ENCODE measurements at places on chromosomes 12 and 14.

DNA sequence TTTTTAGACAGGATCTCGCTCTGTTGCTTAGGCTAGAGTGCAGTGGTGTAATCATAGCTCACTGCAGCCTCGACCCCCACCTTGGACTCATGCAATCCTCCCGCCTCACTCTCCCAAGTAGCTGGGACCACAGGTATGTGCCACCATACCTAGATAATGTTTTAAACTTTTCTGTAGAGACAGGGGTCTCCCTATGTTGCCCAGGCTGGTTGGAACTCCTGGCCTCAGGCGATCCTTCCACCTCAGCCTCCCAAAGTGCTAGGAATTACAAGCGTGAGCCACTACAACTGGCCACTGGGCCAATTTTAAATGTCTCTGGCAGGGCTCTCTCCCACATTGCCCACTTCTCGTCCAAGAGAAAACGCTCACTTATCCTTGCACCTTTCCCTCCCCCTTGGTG lies 66.5 kb upstream of the DACT1 start:
- DNase-seq = no peak

DNA sequence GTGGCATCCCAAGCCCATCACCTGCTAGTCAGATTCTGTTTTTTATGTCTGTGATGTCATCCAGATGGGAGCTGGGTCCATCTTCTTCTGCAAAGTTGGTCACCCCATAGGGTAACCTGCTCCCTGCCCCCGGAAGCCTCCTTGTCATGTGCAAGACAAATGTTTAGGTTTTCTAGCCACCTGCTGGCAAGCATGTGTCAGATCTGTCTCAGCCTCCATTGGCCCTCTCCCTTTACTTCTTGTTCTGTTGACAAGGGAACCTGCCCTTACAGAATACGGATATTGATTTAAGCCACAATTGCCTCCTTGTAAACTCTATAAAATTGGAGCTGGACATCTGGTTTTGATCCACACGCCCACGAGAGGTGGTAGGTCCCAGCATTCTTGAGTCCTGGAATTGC lies 7.5 kb downstream of the NTF3 start:
- no peak for DNase-seq

GRCh38 chr12:122062832-122063693 lies 15.5 kb upstream of the MLXIP start:
- no peak for DNase-seq

DNA sequence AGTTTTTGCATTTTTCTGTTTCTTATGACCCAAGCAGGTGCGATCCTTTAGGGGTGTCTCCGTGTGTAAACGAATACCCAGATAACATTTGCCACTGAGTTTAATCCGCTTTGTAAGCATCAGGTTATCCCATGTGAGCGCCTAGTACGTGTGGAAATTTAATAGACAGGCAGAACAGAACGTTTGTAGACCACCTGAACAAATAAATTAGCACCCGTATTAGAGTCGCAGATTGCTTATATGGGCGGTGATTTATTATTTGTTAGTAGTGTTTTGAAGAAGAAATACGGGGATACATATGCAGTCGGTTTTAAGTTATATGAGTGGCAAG lies 325 bp downstream of the C12orf60 start:
- no peak for DNase-seq

DNA sequence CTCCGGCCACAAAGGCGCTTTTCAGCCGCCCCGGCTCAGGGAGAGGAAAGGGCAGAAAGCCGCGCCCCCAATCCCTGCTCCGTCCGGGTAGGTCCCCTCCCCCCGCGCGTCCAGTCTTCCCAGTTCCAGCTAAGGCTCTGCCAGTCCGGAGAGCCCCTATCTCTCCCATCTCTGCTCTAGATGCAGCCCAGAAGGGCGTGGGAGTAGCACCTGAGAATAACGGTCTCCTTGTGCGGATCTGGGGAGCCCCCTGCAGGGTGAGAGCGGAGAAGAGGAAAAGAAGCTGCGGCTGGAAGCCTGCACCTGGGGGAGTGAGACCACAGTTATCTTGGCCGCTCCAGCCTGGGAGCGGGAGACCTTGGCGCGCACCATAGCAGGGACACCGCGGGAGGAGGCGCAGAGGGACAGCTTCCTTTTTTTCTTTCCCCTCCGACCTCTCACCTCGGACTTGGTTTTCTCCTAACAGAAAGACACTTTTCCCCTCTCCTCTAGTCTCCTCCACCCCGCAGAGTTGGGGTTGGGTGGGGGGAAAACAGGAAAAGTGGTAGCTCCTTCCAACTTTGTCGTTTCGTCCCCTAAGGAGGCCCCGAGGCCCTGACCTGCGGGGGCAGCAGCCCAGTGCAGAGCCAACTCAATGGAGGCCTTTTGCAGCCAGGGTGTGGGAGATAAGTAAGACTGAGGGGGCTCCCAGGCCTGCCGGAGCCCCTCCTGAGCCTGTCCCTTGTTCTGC lies 2.4 kb downstream of the DHH start:
- DNase-seq = peak; percentile 71

GRCh38 chr12:92062539-92063493 lies 82.8 kb downstream of the BTG1 start:
- DNase-seq = no peak

DNA sequence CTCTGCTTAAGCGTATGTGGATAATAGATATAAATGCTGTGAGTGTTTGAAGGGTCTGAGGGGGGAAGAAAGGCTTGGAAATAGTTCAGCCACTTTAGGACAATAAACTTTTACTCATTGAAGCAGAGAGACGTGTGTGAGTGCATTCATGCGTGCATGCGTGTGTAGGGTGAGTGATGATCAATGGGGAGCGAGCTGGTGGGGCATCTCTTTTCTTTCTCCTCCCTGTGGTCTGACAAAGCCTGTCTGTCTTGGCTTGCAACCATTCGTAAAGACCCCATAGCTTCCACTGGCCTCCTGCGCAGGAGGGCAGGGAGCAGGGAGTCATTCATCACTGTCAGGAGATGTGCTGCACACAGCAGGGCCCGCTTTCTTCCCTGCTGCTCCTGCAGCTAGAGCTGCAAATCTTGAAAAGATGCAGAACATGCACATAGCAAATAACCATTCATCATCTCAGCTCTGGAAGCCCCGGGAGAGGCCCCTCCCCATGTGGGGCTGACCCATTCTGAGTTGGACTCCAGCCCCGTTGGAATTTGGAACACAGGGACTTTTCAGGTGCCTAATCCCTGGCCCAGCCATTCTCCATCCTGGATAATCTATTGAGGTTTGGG lies 223.2 kb downstream of the PPM1H start:
- DNase-seq = no peak

- DNase-seq = no peak
These were observed 30.4 kb upstream of the GZMB start for GRCh38 chr14:24664366-24664765.

GRCh38 chr14:39265806-39266524 lies 32.2 kb downstream of the MIA2 start:
- no peak for DNase-seq

- no peak for DNase-seq
These were observed 37.9 kb downstream of the B4GALNT3 start for GRCh38 chr12:497501-498160.

GRCh38 chr12:32901553-32901952 lies 5.0 kb upstream of the PKP2 start:
- no peak for DNase-seq

DNA sequence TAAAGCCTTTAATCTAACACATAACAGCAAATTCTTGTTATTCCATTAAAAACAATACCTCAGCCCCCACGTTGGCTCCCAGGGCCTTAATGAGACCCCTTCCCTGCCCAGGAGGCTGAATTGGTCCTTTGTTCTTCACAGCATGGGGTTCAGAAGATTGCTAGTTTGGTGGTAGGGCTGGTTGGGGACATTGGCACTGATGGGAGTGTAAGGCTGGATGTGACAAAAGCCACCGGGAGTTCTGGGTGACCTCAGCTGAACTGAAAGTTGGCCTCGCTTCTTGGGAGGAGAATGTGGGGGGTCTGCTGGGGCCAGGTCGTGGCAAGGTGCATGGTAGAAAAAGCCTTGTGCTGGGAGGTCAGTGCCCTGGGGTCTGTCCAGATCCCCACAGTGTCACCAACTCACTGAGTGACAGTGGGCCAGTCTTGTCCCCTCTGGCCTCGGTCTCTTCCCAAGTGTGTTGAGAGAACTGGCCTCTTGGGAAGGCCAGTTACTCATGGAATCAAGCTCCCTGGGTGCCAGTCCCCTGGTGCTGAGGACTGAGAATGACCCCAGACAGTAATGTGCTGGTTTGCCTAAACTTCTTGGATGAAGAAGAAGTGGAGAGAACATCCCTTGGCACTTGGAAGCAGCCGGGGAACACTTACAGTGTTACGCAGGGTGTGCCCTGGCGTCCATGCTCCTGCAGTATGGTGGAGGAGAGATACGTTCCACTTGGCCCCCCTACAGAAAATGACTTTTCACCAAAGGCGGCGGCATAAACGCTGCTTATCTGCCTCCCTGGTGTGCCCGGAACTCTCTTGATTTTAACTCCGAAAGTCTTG lies 283.7 kb upstream of the RTL1 start:
- DNase-seq = no peak

DNA sequence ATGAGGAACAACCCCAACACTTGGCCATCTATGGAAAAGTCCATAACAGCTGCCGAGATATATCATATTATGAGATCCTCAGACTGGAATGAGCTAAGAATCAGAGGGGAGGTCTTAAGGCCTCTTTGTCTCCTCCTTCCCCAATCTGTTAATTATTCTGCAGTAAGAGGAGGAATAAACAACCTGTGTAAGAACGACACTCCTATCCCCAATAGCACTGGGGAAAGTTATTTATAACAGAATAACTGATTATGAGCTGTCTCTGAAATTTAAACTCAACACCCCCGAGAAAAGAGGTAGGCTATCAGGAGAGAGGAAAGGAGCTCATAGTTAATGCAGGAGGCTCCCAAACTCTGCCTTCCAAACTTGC lies 68.0 kb downstream of the NIN start:
- no peak for DNase-seq

GRCh38 chr14:24277606-24278321 lies 6.4 kb upstream of the RABGGTA start:
- DNase-seq = no peak

DNA sequence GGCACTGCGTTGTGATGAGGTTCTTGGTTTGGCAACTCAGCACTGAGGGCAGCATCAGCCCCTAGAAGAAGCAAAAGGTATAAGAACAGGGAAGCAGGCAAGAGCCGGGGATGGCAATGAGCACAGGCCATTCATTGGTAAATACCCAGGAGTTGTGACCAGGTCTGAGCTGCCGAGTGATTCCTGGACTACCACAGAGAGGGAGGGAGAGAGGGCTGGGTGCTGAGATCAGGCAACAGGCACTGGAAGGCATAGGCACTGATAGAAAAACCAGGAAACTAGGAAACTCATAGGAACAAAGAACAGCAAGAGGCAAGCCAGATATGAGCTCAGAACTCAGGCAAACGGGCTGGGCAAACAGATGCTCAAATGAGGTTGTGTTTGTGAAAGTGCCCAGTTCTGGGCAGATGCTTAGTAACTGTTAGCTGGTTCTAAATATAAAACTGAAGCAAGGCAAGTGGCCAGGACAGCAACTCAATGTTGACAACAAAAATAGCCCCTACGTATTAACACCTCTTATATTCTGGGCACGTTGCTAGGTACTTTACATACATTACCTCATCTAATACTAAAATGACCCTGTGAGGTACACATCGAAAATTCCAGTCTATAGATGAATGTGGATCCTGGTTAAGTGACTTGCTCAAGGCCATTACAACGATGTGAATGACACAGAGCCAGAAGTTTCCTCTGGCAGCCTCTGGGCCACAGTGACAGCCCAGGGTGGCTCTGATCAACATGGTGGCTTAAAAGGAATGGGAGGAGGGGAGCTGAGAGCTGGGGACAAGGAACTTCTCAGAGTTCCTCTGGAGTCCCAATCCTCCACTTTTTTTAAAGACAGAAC lies 121.1 kb downstream of the PRMT8 start:
- no peak for DNase-seq

- DNase-seq = no peak
These were observed 9.6 kb upstream of the FLVCR2 start for GRCh38 chr14:75568791-75569190.

GRCh38 chr12:70059373-70059772 lies 183.9 kb upstream of the CNOT2 start:
- no peak for DNase-seq

DNA sequence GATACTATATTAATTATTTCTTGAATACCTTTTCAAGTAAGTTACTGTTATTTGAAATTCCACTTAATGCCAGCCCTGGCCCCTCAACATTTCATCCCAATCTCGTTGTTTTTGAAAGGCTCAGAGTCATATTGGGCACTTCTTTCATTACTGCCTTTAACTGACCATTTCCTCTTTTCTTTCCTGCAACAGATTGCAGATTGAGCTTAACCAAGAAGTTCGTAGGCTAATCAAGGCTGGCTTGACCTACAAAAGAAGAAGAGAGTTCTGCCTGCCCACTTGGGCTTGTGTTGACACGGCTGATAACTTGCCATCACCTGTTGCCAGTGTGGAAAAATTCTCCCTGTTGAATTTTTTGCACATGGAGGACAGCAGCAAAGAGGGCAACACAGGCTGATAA lies 91.0 kb downstream of the FLRT2 start:
- DNase-seq = no peak

DNA sequence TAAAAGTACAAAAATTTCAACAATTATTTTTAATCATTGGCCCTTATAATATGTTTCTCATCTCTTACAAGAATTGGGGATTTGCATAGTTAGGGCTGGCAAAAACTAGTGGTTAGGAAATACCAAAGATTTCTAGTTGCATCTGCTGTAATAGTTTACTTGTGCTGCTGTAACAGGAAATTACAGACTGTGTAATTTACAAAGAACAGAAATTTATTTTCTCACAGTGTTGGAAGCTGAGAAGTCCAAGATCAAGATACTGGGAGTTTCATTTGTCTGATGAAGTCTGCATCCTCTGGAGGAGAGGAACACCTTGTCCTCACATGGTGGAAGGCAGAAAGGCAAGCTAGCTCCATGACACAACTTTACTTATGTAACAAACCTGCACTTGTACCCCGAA lies 157.0 kb downstream of the FLRT2 start:
- no peak for DNase-seq

All from CD4-positive, alpha-beta T cell treated with Interleukin-6 for 4 hours (primary cell).